ENCODE measurements at places on chromosomes 4 and X.

- DNase-seq, result no peak
These were observed 90.3 kb upstream of the TBL1X start for GRCh38 chrX:9374555-9374954.

- DNase-seq, result peak; percentile 85
These were observed 83.4 kb downstream of the UCHL1 start for GRCh38 chr4:41339812-41340809.

- no peak for DNase-seq
These were observed 48.9 kb upstream of the EXOC1L start for GRCh38 chr4:55770662-55771061.

GRCh38 chr4:147076179-147076578 is 130.5 kb upstream of the TTC29 start:
- DNase-seq, result no peak

- peak; percentile 44 for DNase-seq
These were observed 237.5 kb downstream of the BCOR start for GRCh38 chrX:39859991-39860861.

- DNase-seq, result no peak
These were observed 99.4 kb downstream of the TMEM47 start for GRCh38 chrX:34557733-34558132.

- DNase-seq, result no peak
These were observed 4.9 kb downstream of the SEPTIN11 start for GRCh38 chr4:76954489-76954888.

- DNase-seq, result peak; percentile 68
These were observed 61.0 kb downstream of the ANXA3 start for GRCh38 chr4:78612398-78613178.

DNA sequence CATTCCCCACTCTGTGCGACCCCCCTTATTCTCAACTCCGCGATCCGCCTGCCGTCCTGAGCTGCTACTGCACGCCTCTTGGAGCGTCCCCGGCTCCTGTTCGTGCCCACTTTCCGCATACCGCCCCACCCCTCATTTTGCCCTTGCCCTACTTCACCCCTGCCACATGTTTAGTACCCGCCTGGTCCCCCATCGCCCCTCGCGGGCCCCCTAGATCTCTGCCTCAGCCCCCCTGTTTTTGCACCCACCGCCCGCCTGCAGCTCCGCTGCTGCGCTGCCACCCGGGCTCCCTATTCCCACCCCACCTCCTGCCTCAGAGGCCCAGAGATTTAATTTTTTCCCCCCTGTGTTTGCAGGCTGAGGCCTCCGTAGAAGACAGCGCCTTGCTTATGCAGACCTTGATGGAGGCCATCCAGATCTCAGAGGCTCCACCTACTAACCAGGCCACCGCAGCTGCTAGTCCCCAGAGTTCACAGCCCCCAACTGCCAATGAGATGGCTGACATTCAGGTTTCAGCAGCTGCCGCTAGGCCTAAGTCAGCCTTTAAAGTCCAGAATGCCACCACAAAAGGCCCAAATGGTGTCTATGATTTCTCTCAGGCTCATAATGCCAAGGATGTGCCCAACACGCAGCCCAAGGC is 1.4 kb downstream of the MAGED1 start:
- DNase-seq, result peak; percentile 75

DNA sequence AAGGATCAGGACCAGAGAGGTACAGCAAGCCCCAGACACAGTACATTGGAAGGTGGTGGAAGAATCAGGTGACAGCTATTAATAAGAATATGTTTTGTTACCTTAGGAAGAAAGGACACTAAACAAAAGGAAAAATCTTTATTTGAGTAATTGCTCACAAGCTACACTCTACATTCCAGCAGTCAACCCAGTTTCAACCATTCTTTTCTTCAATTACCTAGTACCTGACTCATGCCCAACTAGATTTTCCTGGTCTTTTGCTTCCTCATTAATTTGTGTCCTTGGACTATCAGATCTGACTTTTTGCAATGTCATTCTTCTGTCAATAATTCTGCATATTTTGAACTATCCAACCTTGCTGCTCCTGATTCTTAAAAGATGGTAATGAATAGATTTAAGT is 22.5 kb upstream of the GLRA2 start:
- no peak for DNase-seq

DNA sequence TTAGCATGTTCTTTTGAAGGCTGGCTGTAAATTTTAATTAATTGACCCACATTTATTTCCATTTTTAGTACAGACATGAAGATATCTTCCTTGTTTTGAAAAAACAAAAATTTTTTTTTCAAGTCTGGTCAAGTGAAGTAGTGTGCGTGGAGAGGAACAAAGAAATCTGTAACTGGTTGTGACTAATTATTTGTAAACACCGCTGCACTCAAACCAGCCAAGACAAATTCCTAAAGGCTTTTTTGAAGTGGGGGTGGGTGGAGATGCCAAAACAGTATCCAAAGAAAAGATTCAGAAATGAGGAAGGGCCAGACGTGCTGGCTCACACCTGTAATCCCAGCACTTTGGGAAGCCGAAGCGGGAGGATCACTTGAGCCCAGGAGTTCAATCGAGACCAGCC is 88.3 kb downstream of the SHROOM2 start:
- no peak for DNase-seq

- DNase-seq, result peak; percentile 90
These were observed 568 bp upstream of the CASP6 start for GRCh38 chr4:109703664-109704361.

- no peak for DNase-seq
These were observed 912.5 kb upstream of the TENM3 start for GRCh38 chr4:181330654-181331201.

DNA sequence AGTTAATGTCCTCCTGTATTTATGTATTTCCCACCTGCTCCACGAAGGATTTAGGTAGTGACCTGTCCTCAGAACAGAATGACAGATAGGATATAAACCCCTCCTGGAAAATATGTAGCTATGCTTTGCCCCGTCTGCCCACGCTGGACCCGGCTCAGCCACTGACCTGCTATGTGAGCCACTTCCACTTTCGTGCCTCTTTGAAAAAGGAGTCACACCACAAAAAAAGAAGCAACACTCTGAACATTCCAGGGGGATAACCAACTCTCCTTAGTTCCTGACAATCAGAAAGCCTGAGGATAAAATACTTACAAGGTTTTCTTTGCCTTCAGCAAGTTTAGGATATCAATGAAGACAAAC is 11.1 kb downstream of the ACSL1 start:
- no peak for DNase-seq
